ENCODE measurements at places on chromosomes 7 and 10. TPM values are rescaled to one million over a fixed set of nuclear protein-coding genes. Genes with fewer than 3 reads are reported as not detected.

SNCG gene
- not detected for polyA plus RNA-seq

STEAP1 gene
- not detected for polyA plus RNA-seq

ADCYAP1R1 gene
- not detected for polyA plus RNA-seq

PLEKHS1 gene
- not detected for polyA plus RNA-seq

GHRHR gene
- not detected for polyA plus RNA-seq

TUBB8 gene
- not detected for polyA plus RNA-seq

PRKCQ gene
- 55.3 TPM for polyA plus RNA-seq

TWNK gene
- 8.2 TPM for polyA plus RNA-seq

TFEC gene
- not detected for polyA plus RNA-seq

LRMDA gene
- not detected for polyA plus RNA-seq

HTR5A gene
- polyA plus RNA-seq = not detected

SSMEM1 gene
- polyA plus RNA-seq = not detected

CRYGN gene
- 0.41 TPM for polyA plus RNA-seq

GIMAP2 gene
- 88.0 TPM for polyA plus RNA-seq

SPDYE2 gene
- 0.28 TPM for polyA plus RNA-seq

ZNF33B gene
- polyA plus RNA-seq = 9.5 TPM

NXPH1 gene
- not detected for polyA plus RNA-seq

OPN4 gene
- not detected for polyA plus RNA-seq

CYP3A5 gene
- polyA plus RNA-seq = 0.16 TPM

ACSL5 gene
- polyA plus RNA-seq = 85.5 TPM

HSPA12A gene
- polyA plus RNA-seq = not detected

MYH16 gene
- not detected for polyA plus RNA-seq

CFAP69 gene
- polyA plus RNA-seq = not detected

CDHR1 gene
- polyA plus RNA-seq = 1.4 TPM

SRGN gene
- 274 TPM for polyA plus RNA-seq

CDC14C gene
- not detected for polyA plus RNA-seq

TCERG1L gene
- 0.07 TPM for polyA plus RNA-seq

EBF3 gene
- not detected for polyA plus RNA-seq

RABGEF1 gene
- 24.4 TPM for polyA plus RNA-seq

LIPK gene
- not detected for polyA plus RNA-seq

DENND2A gene
- not detected for polyA plus RNA-seq

EPHB6 gene
- 13.7 TPM for polyA plus RNA-seq

TMEM196 gene
- not detected for polyA plus RNA-seq

TDRD1 gene
- polyA plus RNA-seq = 0.14 TPM

PTPRN2 gene
- 1.2 TPM for polyA plus RNA-seq

LFNG gene
- 2.0 TPM for polyA plus RNA-seq

FEZF1 gene
- polyA plus RNA-seq = not detected

FAM180A gene
- polyA plus RNA-seq = not detected

TEX36 gene
- not detected for polyA plus RNA-seq

UPK3B gene
- polyA plus RNA-seq = 0.16 TPM

CSGALNACT2 gene
- polyA plus RNA-seq = 23.7 TPM

ITGA8 gene
- not detected for polyA plus RNA-seq

AKR1C1 gene
- polyA plus RNA-seq = not detected

TEX47 gene
- not detected for polyA plus RNA-seq

GPR37 gene
- polyA plus RNA-seq = not detected

PPP1R17 gene
- polyA plus RNA-seq = not detected

CCL24 gene
- polyA plus RNA-seq = not detected

UNCX gene
- polyA plus RNA-seq = not detected

ZNF722 gene
- not detected for polyA plus RNA-seq

KCND2 gene
- polyA plus RNA-seq = not detected

KLLN gene
- 0.39 TPM for polyA plus RNA-seq

DUSP5 gene
- 3.0 TPM for polyA plus RNA-seq

CROT gene
- polyA plus RNA-seq = 8.5 TPM

AGAP9 gene
- 0.23 TPM for polyA plus RNA-seq

OR6B1 gene
- polyA plus RNA-seq = not detected

DGKB gene
- polyA plus RNA-seq = not detected

ARMC3 gene
- not detected for polyA plus RNA-seq

ZNF655 gene
- polyA plus RNA-seq = 91.6 TPM

CALN1 gene
- polyA plus RNA-seq = not detected

DNA2 gene
- polyA plus RNA-seq = 0.55 TPM

Data from CD8-positive, alpha-beta memory T cell (primary cell).